CD4-positive, alpha-beta T cell (primary cell): ENCODE measurements at places on chromosomes 13 and 19. TPM values are rescaled to one million over a fixed set of nuclear protein-coding genes. Genes with fewer than 3 reads are reported as not detected.

Gene CKAP2
- 70.2 TPM for total RNA-seq

Gene CEACAM4
- 0.36 TPM for total RNA-seq

Gene MYO16
- 0.70 TPM for total RNA-seq

Gene NAPSA
- total RNA-seq: 0.91 TPM

Gene ZNF550
- 15.7 TPM for total RNA-seq

Gene C19orf33
- not detected for total RNA-seq

Gene PODNL1
- not detected for total RNA-seq

Gene CNN1
- not detected for total RNA-seq

Gene APOC4
- total RNA-seq: not detected

Gene KBTBD6
- total RNA-seq: 7.2 TPM

Gene FFAR1
- not detected for total RNA-seq

Gene ICAM5
- total RNA-seq: not detected

Gene HIPK4
- 0.11 TPM for total RNA-seq

Gene TMPRSS9
- total RNA-seq: not detected

Gene LIM2
- not detected for total RNA-seq

Gene MBNL2
- 36.0 TPM for total RNA-seq

Gene UBAC2
- 59.8 TPM for total RNA-seq

Gene ZNF14
- total RNA-seq: 36.9 TPM

Gene HRC
- total RNA-seq: not detected

Gene PCID2
- total RNA-seq: 33.7 TPM

Gene CPAMD8
- 0.05 TPM for total RNA-seq

Gene BSPH1
- total RNA-seq: not detected

Gene NLRP7
- total RNA-seq: not detected

Gene MATK
- 9.1 TPM for total RNA-seq

Gene LAIR1
- total RNA-seq: 14.4 TPM

Gene PSPN
- total RNA-seq: 0.81 TPM

Gene ZNF93
- 4.4 TPM for total RNA-seq

Gene GPR18
- 42.9 TPM for total RNA-seq
